HEK293T (cell line): ENCODE measurements at places on chromosomes 6 and 20.

DNA sequence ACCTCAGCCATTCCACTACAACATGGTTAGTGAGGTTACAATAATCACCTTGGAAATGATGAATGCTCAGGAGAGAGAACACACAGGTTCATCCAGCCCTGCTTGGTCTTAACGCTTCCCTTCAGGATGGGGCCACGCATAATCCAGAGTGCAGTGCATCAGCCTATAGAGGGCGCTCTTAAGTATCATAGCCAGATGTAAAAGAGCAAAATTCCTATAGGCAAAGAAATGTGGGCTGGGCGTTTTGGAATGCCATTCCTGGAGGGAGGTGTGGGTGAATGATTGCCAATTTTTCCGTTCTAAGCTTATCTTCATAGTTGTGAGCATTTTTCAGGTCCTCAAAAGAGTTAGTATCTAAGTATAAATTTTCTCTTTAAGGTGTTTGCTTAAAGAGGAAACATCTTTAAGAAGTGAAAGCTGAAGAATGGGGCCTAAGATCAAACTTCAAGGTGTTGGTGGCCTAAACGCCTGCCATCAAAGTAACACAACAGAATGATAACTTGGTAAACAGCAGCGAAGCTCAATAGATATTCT is 1.8 kb downstream of the RIPOR2 start:
- peak; percentile 63 for DNase-seq

GRCh38 chr6:113433335-113433991 is 423.7 kb upstream of the MARCKS start:
- DNase-seq = no peak

DNA sequence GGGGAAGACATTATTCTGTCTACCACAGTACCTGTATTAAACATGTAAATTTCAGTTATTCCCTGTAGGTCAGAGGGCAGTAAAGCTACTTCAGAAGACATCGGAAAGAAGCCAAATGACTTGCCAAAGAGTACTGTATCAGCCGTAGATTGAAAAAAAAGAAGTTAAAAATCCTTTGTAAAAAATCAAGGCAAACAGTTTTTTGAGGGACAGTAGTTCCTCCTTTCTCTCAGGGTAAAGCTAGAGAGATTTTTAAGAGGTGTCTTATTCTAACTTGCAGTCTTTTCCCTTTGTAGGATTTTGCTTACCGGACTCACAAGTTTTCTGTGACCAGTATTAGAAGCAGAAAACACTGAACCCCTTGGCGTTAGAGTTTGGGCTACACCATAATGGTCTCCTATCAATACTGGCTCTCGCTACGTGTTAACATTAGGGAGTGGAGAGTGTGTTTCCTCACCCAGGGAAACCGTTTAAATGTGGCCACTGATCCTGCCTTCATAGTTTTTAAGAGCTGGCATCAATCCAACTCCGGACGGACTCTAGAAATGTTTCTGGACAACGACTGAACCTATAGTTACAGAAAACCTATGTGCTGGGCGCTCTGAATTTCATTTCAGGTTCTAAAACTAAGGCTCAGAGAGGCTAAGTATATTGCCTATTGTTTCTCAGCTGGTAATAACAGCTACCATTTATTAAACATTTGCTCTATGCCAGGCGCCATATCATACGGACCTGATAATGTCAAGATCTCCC is 1.3 kb upstream of the ASXL1 start:
- no peak for DNase-seq

DNA sequence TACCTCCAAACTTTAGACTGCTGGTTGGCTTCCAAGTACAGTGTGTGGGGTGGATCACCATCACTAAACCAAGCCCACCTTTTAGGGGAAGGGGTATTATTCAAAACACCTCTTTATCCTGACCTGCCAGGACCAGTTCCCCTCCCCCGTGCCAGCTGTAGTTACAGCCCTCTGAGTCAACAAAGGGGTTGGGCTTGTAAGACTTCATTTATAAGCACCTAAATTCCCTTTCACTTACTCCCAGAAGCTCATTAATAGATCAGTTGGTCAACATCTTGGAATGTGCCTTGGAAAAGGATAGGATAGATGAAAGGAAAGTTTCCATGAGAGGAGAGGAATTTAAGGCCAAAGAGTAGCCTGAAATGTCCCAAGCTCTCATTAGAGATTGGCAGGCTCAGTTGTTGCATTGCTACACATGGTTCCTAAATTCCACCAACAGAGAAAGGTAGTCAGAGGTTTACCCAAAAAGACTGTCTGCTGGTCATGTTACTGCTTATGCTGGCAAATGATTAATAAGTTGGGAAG is 59.2 kb downstream of the TNFAIP3 start:
- DNase-seq = no peak

- no peak for DNase-seq
These were observed 6.1 kb downstream of the MDFI start for GRCh38 chr6:41644297-41644879.

GRCh38 chr6:108168090-108168463 is 2.3 kb downstream of the NR2E1 start:
- DNase-seq = no peak

- DNase-seq = peak; percentile 52
These were observed 34.6 kb downstream of the FBXO5 start for GRCh38 chr6:152948150-152948768.

GRCh38 chr20:57760698-57761412 is 51.0 kb upstream of the PMEPA1 start:
- no peak for DNase-seq

GRCh38 chr6:170223718-170224693 is 66.9 kb downstream of the DLL1 start:
- DNase-seq = no peak

GRCh38 chr6:14305131-14305530 is 187.6 kb downstream of the CD83 start:
- DNase-seq = no peak
